ENCODE measurements at places on chromosomes 1 and 21. TPM values are rescaled to one million over a fixed set of nuclear protein-coding genes. Genes with fewer than 3 reads are reported as not detected.

DNA sequence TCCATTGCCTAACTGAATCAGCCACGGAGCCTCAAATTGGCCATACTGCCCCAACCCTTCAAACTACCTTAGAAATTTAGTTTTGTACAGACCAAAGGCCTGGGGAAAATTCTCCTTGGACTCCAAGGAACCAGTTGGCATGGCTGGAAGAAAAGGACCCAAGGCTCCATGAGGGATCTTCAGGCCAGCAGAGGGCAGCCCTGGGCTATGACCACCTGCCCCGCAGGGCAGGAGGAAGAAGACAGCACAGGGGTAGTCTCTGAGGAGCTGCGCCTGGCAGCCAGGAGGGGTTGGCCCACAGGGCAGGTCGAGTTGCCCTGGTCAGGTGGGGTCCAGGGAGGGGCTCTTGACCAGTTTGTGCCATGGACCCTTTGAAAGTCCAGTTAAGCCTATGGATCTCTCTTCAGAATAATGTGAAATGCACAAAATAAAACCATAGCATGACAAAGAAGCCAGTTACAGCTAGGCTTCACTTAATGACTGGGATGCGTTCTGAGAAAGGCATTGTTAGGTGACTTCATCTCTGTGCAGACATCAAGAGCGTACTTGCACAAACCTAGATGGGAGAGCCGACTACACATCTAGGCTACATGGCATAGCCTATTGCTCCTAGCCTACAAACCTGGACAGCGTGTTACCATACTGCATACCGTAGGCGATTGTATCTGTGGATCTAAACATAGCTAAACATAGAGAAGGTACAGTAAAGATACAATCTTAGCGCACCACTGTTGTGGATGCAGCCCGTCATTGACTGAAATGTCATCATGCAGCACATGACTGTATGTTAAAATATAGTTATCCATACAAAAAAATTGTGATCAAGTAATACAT, 26.1 kb downstream of the CACNA1S start:
- peak; percentile 97 for DNase-seq

GRCh38 chr1:113057006-113057405, 16.0 kb upstream of the LRIG2 start:
- DNase-seq: no peak

TCHH gene
- total RNA-seq: not detected

DNA sequence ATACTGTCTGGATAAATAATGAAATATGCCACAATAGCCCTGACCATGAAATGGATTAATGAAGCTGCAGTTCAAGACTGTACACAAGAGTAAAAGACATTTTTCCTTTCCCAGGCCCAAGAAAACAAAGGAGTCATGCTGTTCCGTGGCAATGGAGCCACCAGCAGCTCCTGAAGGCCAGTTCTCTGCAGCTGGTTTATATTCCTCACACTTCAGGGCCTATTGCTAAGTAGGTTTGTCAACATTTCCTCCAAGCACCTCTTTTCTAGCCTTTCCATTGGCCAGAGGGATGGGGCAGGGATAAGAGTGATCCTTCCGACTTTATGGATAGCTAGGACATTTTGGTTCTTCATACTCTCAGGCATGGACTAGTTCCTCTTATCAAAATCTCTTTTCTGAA, 24.2 kb upstream of the RGL1 start:
- DNase-seq: no peak

DNA sequence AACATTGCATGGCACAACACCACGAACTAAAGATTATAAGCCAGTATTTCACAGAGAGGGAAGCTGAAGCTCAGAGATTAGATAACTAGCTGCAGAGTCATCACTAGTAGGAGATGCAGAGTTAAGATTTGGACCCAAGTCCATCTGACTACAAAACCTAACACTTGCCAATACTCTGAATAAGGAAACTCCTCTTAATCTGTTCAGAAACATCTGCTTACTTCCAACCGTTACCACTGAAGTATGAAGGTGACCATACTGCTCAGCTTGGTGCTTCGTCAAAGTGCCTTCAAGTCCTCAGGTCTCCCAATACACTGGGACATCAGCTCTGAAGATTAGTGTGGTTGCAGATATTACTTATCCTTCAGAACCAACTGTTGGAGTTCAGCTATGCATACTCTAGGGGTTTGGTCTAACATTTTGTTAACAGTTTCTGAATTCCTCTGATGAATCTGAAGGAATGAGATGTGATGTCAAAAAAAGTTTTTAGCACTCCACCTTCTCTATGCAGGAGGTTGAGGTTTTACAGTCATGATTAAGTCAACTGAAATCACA, 179.6 kb downstream of the TPR start:
- DNase-seq: peak; percentile 6

- peak; percentile 44 for DNase-seq
Measured at GRCh38 chr21:42513985-42514882, 582 bp downstream of the SLC37A1 start.

OR2L5 gene
- total RNA-seq: 0.07 TPM

DNA sequence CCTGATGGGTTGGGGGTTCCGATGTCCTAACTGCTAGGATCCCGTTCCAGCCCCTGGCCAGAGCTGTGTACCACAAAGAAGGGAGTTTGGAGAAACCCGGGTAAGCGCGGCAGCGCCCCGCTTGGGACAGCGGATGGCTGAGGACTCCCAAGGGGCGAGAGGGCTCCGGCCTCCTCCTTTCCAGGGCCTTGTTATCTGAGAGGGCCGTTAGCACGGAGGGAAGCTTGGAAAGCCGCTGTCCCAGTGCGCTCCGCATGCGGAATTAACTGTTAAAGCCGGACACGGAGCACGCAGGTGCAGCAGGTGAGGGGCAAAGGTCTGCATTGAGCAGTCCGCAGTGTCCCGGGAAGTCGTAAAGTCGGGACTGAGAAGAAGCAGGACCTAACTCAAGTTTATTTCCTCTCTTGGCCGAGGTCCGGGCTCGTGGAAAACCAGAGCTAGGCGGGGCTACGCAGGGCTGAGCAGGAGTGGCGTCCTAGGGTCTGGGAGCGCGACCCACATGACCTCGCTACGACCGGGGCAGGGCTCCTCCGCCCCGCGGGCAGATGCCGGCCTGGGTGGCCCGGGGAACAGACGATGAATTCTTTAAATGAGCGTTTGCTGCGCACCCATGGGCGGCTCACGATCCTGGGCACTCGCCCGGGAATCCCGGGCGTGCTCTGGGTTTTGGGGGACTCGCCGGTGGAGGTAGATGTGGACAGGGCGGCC, 4.5 kb downstream of the LHX4 start:
- DNase-seq: no peak

- DNase-seq: peak; percentile 71
Measured at GRCh38 chr1:116909512-116910378, at the start of gene PTGFRN. Gene PTGFRN, plus strand, starts transcription at chr1:116909916. Its CDS starts 288 bp downstream, at chr1:116910204.

ADAMTS1 gene
- 25.1 TPM for total RNA-seq

DNA sequence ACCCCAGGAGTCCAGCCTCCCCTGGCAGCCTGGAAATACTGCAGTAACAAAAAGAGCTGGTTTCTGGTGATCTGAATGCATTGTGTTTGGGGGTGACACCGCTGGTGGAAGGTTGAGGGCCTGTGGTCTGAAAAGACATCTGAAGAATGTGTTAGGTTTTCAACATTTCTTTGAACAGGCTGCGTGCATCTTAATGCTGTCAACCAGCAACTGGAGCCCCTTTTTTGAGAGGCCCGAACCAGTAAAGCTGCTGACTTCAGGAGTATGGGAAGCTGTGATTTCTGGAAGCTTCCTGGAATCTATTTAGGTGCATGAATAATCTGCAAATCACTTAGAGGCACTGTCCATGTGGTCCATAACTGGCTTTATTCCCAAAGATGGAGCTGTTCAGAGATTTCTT, 17.0 kb downstream of the ATP5PO start:
- no peak for DNase-seq
